NCI-H345 (cell line): ENCODE measurements at places on chromosomes 7 and 10.
A peak's percentile ranks its signal among the peaks of the same experiment; 100 is the strongest.

DNA sequence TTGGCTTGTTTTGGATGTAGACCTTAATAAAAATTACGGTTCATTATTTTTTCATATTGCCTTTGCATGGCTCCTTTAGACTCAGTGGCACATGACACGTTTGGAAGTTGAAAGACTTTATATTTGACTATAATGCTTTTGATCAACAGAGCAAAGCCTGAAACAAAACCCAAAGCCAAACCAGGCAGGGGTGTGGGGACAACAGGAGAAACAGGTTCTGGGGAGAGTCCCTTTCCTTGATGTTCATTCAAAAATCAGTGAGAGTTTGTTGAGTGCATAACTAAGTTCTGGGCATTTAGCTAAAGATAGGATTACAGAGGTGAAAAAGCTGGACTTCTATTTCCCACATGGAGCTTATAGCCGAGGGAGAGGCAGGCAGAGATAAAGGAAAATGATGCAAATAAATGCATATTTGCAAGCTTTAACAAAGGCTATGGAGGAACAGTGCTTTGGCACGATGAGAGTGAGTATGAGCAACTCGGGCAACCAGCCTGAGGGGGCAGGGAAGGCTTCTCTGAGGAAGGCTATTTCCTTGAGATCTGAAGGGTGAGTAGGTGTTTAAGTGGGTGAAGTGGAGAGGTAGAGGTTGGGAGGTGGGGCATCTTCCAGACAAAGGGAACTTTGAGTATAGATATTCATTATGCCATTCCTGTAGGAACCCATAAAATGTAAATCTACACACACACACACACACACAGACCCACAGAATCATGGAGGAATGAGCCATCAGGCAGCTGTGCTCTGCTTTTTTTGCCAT is 34.5 kb upstream of the PDZD8 start:
- no peak for DNase-seq

GRCh38 chr7:22563621-22564241 is 63.7 kb upstream of the STEAP1B start:
- no peak for DNase-seq

DNA sequence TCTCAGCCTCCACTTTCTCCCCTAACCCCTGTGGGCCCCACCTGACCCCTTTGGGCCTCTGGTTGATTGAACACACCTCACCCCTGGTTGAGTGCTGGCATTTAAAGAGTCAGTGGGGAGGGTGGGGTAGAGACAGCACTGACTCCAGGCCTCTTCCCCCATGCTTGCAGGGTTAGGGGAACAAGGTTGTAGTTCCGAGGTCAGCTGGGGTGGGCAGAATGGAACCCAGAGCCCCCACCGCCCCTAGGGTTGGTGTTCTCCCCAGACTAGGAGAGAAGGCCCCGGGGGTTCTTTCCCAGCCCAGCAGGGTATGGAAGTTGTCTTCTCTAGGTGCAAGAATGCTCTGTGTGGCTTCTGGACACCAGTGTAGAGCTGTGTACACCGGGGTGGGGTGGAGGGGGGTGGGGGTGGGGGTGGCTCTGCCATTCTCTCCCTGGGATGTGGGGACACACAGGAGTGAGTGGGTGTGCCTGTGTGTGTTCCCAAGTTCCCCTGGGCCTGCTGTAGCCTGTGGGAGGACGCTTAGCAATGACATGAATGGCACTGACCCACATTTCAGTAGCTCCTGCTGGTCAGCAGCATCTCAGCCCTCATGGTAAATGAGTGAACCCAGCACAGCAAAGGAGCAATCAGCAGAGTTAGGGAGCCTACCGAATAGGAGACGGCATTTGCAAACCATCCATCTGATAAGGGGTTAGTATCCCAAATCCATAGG is 33.6 kb downstream of the PRF1 start:
- no peak for DNase-seq

- no peak for DNase-seq
Observed at GRCh38 chr7:116707289-116707688, 35.3 kb downstream of the MET start.

GRCh38 chr7:106057204-106057961 is 54.7 kb downstream of the SYPL1 start:
- no peak for DNase-seq

GRCh38 chr10:30821261-30821993 is 191.9 kb upstream of the LYZL2 start:
- DNase-seq, result no peak

GRCh38 chr10:5284311-5285057 is 80.3 kb upstream of the UCN3 start:
- DNase-seq, result no peak

DNA sequence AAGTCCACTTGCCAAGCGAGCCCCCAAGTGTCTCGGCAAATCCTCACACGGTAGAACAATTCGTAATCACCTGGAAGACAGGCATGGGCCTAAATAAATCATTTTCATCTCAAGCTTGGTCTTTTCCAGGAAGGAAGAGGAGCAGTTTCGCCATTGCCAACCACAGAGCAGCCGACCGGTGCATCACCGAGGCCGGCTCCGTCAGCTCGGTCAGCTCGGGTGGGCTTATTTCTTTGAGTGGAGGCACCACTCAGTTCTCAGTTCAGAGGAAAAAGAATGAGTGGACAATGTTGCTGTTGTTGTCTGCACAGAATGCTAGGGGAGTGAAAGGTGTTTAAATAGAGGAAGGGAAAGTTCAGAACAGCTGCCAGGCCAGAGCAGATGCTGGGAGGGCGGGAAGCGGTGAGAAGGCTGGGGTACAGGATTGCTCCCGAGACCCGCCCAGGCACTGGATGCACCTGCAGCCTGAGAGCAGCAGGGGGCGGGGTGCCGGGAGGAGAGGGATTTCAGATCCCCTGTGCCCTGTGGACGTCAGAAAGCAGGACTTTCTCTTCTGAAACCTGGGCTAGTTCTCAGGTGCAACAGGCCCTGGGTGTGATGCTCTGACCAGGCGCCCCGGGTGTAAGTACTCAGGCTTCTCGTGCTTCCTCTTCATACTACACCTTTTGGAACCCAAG is 17.7 kb upstream of the IGFBP3 start:
- no peak for DNase-seq

- no peak for DNase-seq
Observed at GRCh38 chr10:1154531-1155295, 98.5 kb downstream of the WDR37 start.

- no peak for DNase-seq
Observed at GRCh38 chr7:26587536-26587935, 276.9 kb downstream of the SKAP2 start.

- DNase-seq, result peak; percentile 39
Observed at GRCh38 chr10:33509231-33509831, 174.9 kb upstream of the NRP1 start.

DNA sequence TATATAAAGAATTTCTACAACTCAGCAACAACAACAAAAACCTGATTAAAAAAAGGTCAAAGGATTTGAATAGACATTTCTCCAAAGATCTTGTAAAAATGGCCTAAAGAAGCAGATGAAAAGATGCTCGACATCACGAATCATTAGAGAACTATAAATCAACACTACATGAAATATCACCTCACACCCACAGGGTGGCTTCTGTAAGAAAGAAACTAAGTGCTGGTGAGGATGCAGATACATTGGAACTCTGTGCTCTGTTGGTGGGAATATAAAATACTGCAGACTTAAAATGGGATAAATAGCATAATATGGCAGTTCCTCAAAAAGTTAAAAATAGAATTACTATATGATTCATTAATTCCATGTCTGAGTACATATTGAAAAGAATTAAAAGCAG is 38.3 kb upstream of the CDCA7L start:
- no peak for DNase-seq

- no peak for DNase-seq
Observed at GRCh38 chr7:11466517-11467105, 365.4 kb downstream of the THSD7A start.

- DNase-seq, result no peak
Observed at GRCh38 chr7:76047305-76047810, 442 bp downstream of the STYXL1 start.

- no peak for DNase-seq
Observed at GRCh38 chr7:15462721-15463389, 99.0 kb downstream of the AGMO start.

DNA sequence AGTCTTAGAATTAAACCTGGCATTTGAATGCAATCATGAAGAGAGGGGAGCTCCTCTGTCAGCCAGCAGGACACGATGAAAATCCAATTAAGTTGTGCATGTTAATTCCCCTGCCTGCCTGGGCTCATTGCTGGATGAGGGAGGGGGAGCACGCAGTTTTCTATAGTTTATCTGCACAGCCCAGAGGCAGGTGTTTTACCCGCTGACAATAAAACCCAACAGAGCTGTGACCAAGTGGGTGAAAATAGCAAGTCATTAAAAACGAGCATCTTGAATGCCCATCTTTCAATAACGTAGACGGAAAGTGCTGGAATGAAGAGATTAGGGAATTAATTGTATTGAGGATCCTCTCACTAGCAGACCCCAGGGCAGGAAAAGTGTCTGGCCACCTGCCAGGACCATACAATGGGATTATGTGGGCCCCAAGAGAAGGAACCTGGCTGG is 100.1 kb upstream of the FAM20C start:
- peak; percentile 14 for DNase-seq

DNA sequence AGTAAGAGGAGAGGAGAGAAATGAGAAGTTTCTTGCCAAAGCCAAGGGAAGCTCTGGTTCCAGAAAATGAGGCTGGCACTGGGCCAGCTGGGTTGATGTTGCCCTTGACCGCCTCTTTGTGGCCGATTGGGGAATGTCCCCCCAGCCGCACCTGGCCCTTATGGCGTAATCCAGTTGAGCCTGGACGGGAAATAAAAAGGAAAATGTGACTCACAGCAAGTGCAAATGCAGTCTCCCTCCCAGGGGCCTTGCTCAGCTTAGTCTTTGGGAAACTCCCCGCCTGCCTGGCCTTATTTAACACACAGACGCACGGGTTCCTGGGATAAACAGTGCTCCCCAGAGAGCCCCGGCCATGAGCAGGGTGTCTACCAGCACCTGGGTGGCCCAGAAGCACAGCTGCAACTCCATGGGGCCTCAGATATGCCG is 174.8 kb downstream of the KIAA1217 start:
- DNase-seq, result no peak

- DNase-seq, result no peak
Observed at GRCh38 chr10:131546086-131546810, 234.7 kb upstream of the TCERG1L start.

DNA sequence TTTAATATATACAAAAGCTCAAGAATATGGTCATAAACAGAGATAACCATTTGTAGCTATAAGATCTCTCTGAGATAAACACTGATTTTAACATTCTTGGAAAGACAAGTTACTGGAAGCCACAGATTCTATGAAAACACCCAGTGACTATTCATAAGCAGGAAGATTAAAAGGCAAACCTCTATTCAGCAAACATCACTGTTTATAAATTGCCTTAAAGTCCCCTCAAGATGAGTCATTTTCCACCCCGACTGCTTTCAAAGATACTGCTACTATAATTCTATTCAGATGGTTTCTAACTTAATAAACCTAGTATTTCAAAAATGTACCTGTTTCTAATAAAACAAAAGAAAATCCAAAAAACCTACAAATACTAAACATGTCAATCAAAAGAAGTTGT is 21.0 kb downstream of the TM9SF3 start:
- DNase-seq, result no peak

DNA sequence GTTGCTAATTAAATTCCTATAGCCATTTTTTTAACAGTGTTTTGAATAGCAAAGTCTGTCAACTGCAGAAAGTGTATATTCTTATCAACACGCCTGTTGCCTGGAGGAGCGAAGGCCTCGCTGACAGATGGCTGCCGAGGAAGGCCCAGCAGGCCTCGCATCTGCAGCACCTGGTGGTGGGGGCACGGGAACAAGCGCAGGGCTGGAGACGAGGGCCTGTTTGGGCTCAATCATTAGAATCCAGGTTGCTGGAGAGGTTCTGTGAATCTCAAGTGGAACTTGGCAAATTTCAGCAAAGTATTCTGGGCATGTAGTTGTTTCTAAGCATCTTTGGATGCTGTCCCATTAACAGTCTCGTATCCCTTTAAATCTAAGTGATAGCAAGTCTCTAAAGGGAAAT is 66.1 kb upstream of the FAM204A start:
- DNase-seq, result no peak

DNA sequence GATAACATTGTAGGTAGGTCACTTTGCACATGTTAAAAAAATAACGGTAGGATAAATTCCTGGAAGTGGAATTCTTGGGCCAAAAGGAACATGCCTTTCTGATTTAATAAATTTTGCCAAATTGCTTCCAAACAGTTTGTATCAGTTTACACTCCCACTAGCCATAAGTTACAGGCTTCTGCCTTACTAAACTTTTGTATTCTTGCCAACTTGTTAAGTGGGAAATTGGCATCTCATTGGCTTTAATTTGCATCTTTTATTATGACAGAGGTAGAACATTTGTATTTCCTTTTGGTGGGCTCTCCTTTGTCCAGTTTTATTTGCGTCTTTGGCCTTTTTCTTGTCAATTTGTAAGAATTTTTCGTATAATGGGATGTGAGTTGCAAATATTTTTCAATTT is 38.3 kb upstream of the FAM180A start:
- no peak for DNase-seq
